ENCODE measurements at places on chromosomes 13 and 19.

GRCh38 chr13:112079696-112080095 is 12.7 kb downstream of the SOX1 start:
- DNase-seq = no peak

DNA sequence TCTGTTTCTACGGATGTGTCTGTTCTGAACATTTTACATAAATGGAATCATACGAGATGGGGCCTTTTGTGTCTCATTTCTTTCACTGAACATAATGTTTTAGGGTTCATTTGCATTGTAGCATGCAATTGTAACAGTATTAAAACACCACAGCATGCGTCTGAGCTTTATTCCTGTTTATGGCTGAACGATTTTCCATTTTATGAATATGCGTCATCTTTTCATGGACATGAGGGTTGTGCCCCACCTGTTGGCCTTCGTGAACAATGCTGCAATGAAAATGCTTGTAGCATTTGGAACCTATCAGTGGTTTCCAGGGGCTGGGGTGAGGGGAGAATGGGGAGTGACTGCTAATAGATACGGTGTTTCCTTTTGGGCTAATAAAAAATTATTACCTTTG is 5.1 kb downstream of the OR10H1 start:
- no peak for DNase-seq

- DNase-seq = no peak
These were observed 24.1 kb downstream of the OLFM4 start for GRCh38 chr13:53052675-53053074.

DNA sequence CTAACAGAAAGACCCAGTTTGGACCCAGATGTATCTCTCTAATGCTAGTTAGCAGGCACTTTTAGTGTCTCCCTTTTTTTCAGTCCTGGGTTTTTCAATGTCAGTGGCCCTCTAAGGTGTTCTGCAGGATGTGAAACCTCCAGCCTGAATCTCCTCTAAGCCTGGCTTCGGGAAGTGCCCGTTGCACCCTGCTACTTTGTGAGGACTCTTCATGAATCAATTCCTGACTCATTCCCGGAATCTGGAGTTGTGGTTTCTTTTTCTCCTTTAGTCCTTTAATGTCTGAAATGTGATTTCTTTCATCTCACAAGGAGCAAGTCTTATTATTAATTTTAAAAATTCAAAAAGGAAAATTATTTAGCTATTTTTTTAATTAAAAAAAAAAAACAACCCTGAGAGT is 116.0 kb downstream of the ZNF536 start:
- DNase-seq = no peak

DNA sequence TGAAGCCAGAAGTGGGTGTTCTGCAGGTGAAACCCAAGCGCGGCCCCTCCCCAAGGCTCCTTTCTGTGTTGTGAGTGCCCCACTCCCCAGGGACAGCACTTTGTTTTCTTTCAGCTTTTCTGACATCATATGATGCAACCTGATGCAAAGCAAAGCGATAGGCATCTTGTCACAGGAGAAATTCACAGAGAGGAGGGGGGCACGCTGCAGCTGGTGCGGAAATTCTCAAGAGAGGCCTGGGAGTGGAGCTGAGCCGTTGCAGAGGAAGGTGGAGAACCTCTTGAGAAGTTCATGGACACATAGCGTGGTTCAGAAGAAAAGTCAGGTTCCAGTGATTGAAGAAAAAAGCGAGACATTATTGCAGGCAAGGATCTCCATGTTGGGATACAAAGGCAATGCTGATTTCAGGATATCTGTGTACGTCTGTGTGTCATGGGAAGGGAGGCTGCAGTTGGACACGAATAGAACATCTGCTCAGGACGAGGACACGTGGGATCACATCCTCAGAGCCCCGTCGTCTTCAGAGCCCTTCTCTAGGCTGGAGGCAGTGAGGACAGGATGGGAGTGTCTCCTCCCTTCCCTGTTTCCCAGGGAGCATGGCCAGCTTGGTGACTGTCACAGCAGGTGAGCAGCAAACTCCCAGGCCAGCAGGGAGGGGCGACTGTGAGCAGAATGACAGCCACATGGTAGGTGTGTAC is 79.2 kb downstream of the IRS2 start:
- DNase-seq = no peak

DNA sequence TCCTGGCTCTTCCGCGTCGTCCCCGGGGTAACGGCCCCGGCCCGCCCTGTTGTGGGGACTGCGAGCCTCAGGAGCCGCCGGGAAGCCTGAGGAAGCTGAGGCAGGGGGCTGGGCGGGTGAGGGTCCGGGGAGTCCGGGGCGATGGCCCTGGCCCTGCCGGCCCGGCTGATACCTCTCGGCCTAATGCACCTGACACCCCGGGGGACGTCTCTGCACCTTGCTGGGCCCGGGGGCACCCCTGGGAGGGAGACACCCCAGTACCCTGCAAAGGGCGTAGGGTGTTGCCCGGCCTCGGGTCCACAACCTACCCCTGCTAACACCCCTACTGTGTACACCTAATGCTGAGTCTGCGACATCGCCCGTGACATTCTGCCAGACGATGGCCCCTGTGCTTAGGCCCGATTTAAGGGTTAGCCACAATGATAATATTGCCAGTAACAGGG is 410 bp downstream of the PIN1 start:
- no peak for DNase-seq

- DNase-seq = peak; percentile 14
These were observed 32.4 kb downstream of the GJA3 start for GRCh38 chr13:20128459-20128931.

DNA sequence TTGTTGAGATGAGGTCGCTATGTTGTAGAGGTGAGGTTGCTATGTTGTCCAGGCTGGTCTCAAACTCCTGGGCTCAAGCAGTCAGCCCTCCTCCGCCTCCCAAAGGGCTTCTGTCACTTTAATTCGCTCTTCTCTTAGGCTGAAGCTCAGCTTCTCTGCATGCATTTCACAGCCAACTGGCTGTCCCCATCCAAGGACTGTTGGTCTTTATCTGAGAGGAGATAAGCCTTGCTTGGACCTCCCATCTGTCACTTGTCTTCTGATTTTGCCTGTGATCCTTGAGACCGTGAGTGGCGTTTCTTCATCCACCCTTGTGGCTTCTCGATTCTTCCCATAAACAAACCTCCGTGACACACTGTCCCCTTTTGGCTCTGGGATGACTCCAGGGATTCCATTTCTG is 24.4 kb downstream of the CERS1 start:
- no peak for DNase-seq

GRCh38 chr19:38809592-38810252 is 3.0 kb downstream of the LGALS4 start:
- no peak for DNase-seq

- no peak for DNase-seq
These were observed 58.6 kb upstream of the POSTN start for GRCh38 chr13:37657134-37657533.

- no peak for DNase-seq
These were observed 2.0 kb downstream of the MED25 start for GRCh38 chr19:49820125-49820524.

DNA sequence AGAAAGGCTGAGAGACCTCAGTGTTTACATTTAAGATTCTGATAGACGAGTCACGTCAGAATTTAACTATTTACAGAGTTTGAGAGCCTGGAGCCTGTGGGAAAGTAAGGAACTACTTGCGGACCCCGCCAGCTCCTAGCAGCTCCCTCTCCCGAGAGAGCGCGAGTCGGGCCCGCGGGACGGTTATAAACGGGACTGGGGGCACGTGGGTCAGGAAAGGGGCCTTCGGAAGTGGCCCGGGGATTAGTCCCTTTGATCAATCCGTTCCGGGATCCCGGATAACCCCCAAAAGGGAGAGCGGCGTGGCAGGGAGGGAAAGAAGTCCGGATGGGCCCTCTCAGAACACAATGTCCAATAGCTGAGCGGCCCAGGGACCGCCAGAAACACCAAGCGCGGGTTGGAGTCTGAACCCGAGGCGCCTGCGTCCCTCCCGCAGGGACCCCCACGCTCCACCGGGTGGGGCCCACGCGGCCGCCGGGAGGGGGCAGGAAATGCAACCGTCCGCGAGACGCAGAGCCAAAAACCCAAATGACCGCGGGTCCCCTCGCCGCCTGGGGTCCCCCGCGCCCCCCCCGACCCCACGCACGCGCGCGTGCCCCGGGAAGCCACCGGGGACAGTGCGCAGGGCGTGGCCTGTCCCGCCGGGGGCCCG is 3.6 kb downstream of the ZIC5 start:
- DNase-seq = no peak

GRCh38 chr13:46555722-46556417 is 2.9 kb downstream of the LRCH1 start:
- DNase-seq = no peak

DNA sequence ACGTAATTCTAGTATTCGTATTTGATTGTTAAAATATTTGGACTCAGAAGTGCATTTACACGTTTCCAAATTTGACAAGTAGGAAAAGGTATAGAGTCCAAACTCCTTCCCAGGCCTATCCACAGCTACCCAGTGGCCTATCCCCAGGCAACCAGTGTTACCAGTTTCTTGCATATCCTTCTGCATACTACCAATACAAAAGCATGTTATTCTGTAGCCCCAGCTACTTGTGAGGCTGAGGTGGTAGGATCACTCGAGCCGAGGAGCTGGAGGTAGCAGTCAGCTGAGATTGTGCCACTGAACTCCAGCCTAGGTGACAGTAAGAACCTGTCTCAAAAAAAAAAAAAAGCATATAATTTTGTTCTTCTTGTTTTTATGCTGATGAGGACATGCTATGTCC is 67.1 kb downstream of the LRCH1 start:
- no peak for DNase-seq

DNA sequence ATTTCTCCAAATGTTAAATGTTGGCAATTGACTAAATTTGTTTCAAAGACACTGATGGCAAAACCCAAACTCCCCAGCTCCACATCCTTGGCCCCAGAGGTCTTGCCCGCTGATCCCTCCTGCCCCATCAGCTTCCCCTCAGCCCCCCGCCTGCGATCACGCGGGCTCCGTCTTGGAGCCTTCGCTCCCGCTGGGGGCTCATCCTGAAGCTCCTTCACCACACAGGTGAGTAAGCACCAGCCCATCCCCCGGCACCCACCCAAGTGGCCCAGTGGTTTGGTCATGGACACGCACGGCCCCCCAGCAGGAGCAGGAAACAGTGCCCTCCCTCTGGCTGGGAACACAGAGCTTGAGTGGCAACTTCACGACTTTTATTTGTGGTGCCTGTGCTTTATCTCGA is 14.9 kb downstream of the EPS8L1 start:
- DNase-seq = no peak

DNA sequence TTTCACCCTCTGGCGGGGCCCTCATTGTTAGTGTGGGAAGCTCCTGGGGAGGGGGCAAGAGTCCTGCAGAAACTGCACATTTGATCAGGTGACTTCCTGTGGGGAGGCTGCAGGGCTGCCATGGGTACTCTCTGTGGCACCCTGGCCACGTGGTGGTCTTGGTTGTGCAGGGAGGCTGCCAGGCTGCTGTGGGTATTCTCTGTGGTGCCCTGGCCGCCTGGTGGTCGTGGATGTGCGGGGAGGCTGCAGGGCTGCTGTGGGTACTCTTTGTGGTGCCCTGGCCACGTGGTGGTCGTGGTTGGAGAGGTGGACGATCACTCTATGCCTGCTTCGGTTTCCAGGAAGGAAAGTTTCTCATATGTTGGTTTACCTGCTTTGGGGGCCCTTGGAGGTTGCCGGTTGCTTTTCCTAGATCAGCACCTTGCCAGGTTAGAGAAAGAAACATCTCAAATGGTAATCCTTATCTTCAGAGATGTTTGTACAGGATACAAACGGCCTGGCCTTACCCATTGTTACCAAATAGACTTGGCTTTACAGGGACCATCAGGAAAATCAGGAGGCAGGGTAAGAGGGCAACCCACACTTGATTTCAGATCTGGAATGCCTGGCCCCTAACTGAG is 22.9 kb downstream of the TEX29 start:
- no peak for DNase-seq

GRCh38 chr19:14093117-14093823 is 2.7 kb upstream of the SAMD1 start:
- no peak for DNase-seq

- no peak for DNase-seq
These were observed 4.3 kb downstream of the DOT1L start for GRCh38 chr19:2167896-2168618.

GRCh38 chr19:13001502-13002165 is 6.4 kb downstream of the NFIX start:
- DNase-seq = no peak

GRCh38 chr13:65036999-65037398 is 2193.1 kb downstream of the PCDH9 start:
- no peak for DNase-seq

GRCh38 chr13:40031031-40031430 is 375.6 kb downstream of the COG6 start:
- DNase-seq = no peak

GRCh38 chr13:33183431-33184111 is 102.0 kb downstream of the STARD13 start:
- DNase-seq = no peak

DNA sequence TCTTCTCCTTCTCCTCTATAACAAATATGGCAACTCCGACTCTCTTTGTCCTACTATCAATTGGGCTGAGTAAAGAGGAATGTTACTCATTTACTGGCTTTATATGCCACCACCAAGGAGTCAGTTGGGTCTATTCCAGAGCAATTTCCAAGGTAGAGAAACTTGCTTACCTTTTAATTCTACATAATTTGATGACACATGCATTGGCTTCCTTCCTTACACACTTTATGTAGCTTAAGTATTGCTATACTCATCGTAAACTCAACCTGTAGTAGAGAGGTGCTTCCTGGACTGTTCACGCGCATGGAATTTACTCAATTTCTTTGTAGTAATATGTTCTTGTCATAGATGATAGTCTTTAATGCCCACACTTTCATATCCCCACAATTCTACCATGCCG is 160.7 kb downstream of the LMO7 start:
- DNase-seq = no peak

- DNase-seq = no peak
These were observed 45.9 kb downstream of the MBD3L1 start for GRCh38 chr19:8877854-8878705.

GRCh38 chr19:355134-355533 is 10.5 kb upstream of the MIER2 start:
- DNase-seq = no peak

DNA sequence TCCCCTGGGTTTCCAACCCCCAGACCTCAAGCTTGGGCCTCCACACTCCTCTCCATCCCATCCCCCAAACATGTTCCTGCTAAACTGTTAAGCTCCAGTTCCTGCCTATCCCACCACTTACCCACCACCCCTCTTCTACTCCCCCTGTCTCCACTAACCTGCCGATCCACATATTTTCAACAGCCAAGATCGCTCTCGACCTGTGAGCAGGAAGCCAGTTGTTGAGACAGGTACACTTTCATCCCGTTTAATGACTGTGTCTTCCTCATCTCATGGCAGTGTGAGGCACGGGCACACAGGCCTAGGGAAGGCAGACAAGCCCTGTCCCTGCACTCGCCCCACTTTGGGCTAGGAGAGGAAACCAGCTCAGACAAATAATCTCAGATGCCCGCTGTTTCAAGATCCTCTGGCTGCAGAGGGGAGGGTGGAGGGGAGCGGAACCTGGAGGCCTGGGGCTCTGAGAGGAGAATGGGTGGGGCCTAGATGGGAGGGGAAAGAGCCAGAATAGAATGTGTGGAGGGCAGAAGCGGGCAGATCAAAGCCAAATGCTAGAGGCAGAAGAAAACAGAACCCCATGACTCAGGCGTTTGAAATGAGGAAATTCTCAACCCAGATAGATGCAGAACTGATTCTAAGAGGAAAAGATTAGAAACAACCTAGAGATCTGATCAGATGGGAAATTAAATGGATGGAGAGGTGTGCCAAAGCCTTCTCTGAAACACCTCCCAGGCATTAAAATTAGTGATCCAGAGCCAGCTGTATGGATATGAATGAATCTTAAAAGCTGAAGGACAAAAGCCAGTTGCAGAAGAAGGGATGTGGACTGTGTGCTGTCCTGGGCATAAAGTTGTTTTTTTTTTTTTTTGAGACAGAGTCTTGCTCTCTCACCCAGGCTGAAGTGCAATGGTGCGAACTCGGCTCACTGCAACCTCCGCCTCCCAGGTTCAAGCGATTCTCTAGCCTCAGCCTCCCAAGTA is 16.9 kb upstream of the CYP2S1 start:
- DNase-seq = peak; percentile 26
